Effector CD4-positive, alpha-beta T cell (primary cell): ENCODE measurements at places on chromosomes 4 and X.

DNA sequence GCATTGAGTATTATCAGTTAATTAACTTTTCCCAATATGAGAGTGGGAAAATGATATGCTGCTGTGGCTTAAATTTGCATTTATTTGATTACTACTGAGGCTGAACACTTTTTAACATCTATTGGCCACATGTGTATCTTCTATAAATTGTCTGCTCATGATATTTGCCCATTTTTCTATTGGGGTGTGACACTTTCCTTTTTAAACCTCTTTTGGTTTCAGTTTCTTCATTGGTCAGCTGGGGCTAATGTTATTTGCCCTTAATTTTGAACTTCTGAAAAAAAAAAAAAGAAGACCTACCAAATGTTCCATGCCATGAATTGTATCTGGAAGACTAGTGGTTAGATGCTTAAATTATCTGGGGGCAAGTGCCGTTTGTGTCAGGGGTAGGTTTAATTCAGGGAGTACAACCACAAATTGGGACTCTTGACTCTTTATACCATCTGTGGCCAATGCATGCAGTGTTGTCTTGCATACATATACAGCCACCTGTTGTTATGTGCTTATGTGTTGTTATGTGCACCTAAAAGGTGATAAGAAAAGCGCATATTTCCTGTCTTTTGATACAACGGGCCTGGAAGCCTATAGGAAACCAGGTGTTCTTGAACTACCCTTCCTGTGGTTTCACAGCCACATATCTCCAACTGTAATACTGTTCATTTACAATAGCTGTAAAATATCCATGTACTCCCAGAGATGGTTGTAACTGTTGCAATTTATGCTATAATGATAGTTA, 49.0 kb downstream of the SH2D1A start:
- no peak for DNase-seq

DNA sequence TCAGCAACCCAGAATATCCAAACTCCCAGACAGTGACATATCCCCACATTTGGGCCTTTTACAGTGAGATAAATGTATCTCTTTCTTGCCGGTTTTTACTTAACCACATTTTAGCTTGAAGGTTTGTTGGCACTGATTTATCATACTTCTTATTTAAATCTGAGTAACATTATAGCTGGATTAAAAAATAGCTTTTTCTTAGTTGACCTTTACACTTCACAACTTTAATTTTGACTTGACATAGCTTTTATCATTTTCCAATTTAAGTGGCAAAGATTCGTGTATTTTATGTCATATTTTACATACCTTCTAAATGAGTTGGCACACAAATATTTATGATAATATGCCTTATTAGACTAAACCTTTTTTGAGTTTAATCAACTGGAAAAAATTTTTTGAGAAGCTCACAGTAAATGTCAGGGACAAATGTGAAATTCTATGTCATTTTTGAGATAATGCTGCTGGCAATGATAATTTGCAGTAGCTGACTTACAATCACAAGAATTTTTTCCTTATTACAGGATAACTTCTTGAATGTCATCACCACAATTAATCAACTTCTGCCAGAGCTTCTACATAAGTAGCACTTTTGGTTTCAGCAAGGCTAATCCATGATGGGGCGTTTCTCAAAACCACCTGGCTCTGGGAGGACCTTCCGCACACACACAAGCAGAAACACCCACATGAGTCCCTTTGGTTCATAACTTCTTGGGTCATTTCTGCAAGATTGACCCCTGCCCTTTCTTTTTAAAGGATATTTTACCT, 80.3 kb downstream of the SYTL5 start:
- no peak for DNase-seq

DNA sequence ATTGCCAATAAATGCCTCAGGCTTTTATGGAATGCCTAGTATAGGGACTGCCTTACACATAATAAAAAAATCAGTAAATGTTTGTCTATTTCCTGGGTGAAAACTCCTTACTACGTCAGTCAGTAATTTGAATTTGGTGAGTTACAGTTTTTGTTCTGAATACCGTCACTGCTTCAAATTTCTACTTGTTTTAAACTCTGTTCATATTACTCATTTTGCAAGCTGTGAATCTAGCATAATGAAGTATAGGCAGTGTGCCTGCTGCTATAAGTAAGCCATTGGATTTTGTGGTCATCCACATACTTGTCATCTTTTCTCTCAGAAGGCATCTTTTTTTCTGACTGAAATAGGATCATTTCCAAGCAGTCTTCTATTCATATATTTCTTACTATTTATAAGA, 43.1 kb downstream of the SYNPO2 start:
- DNase-seq: no peak

GRCh38 chr4:152991398-152991797, 55.3 kb downstream of the FHDC1 start:
- no peak for DNase-seq

DNA sequence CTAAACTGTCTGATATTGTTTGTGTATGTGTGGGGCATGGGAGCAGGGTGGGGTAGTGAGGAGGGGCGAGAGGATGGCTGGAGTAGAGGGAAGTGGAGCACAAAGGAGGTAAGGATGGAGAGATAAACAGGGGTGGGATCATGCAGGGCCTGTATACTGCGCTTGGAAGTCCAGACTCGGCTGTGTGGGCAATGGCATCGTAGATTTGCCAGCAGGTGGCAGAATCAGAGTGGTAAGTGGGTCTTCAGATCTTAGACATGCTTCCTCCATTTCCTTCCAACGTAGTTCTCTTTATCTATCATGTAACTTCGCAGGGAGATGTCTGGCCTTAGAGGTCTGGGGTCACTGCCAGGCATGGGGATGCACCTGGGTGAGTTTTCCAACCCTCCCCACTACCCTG, 155.5 kb downstream of the PDGFRA start:
- no peak for DNase-seq

DNA sequence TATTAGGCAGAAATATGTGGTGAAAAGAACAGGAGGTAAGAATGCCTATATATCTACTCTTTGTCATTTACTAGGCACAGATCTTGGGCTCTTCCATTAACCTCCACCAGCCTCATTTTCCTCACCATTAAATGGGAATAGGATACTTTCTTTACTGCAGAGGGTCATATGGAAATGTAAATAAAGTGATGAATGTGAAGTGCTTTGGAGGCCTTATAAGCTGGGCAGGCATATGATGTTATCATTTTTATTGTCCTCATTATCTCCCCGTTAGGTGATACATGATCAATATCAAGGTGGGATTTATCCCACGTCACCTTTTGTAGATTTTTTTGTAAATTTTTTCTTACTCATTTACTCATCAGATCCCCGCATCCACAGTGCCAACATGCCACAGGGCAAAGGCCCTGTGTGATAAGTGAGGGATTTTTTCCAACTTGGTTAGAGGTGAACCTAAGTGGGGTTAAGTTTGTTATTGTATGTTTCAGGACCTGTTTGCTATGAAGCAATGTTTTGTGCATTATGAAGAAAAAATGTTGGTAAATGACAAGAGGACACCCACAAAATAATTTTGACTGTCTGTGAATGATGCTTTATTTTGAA, 107.8 kb downstream of the SLC4A4 start:
- DNase-seq: no peak

DNA sequence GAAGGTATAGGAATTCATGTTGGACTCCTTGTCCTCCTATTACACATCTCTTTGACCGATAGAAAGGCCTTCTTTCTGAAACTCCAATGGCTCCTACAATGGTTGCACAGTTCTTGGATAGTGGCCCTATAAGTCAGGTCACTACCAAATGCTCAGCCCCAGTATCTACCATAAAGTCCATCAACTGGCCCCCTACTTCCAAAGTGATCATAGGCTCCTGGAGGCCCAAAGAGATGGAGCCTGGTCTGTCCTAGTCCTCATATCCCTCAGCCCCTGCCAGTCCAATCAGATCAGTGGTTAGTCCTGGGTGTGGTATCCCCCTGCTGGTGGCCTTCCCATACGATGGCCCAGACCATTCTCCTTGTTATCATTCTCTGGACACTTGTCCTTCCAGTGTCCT, 30.3 kb downstream of the SULT1E1 start:
- no peak for DNase-seq

DNA sequence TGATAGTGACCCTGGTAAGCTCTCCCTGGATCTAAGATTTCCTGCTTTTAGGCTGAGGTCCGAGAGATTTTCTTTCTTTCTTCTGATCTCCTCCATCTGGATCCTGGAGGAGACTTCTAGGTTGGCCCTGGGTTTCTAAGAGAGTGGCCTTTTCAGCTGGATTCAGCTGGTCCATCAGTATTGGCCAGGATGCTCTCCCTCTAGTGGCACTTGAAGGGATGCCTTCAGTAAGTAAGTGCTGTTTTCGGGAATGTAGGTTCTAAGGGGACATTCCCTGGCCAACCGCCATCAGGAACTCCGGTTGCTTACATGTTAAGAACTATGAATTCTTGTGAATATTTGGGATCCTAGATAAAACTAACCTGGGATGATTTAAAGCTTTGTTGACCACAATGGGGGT, 56.9 kb downstream of the SERTM2 start:
- no peak for DNase-seq

DNA sequence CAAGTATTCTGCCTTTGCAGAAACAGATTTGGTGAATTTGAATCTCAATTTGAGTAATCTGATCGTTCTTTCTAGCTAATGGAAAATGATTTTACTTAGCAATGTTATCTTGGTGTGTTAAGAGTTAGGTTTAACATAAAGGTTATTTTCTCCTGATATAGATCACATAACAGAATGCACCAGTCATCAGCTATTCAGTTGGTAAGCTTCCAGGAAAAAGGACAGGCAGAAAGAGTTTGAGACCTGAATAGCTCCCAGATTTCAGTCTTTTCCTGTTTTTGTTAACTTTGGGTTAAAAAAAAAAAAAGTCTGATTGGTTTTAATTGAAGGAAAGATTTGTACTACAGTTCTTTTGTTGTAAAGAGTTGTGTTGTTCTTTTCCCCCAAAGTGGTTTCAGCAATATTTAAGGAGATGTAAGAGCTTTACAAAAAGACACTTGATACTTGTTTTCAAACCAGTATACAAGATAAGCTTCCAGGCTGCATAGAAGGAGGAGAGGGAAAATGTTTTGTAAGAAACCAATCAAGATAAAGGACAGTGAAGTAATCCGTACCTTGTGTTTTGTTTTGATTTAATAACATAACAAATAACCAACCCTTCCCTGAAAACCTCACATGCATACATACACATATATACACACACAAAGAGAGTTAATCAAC, 15.3 kb downstream of the PLP1 start:
- no peak for DNase-seq

DNA sequence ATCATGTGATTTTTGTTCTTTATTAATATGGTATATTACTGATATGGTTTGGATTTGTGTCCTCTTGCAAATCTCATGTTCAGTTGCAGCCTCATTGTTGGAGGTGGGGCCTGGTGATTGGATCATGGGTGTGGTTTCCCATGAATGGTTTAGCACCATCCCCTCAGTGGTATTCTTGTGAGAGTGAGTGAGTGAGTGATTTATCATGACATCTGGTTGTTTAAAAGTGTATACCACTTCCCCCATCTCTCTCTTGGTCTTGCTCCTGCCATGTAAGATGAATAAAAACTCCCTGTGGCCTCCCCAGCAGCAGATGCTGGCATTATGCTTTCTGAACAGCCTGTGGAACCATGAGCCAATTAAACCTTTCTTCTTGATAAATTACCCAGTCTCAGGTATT, 111.5 kb downstream of the TAB3 start:
- no peak for DNase-seq

DNA sequence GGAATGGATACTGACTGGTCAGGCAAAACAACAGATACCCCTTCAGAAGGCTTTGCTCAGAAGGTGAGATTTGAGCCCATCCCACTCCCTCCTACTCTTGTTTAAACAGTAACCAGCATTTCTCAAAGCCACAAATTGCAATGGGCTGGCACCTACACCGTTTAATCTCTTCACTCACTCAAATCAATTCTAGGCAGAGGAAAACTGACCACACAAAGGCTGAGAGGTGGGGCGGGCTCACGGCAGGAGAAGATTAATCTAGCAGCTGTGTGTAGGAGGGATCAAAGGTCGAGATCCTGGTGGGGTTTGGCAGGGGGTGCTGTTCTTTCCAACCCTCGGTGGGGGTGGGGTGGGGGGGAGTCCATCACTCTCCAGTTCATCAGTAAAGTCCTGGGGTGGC, 622.4 kb downstream of the BCOR start:
- no peak for DNase-seq

GRCh38 chrX:97308171-97308570, 424.5 kb downstream of the RPA4 start:
- DNase-seq: no peak

- no peak for DNase-seq
Observed at GRCh38 chrX:106436691-106437090, 175.1 kb upstream of the RADX start.

DNA sequence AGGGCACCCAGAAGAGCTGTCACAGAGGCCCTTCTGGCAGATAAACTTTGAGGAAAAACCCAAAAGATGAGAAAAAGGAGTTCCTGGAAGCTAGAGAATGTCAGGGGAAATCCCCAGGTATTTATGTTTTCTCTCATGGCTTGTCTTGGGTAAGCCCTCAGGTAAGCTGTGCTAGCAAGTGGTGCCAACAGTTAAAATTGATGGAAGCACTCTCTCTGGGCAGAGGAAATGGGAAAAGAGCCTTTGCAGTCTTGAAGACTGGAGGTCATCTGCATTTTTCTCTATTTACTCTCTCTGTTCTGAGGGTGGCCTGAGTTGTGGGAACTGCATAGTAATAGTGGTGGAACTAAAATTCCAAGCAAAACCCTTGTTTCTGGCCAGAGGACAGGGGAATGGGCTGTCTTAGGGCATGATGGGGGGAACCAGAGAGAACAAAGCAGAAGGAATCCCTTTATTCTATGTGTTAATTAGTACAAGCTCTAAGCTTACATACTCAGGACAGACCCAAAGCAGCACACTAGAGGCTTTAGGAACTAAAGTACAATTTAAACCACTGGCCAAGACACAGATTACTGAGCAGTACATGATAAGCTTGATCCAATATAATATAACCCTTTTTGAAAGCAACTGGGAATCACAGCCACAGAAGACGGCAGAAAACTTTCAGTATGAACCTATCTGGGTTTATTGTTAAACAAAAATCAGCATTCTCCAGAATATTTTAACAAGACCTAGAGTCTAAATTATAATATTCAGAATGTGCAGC, 53.3 kb upstream of the SLC10A4 start:
- no peak for DNase-seq

DNA sequence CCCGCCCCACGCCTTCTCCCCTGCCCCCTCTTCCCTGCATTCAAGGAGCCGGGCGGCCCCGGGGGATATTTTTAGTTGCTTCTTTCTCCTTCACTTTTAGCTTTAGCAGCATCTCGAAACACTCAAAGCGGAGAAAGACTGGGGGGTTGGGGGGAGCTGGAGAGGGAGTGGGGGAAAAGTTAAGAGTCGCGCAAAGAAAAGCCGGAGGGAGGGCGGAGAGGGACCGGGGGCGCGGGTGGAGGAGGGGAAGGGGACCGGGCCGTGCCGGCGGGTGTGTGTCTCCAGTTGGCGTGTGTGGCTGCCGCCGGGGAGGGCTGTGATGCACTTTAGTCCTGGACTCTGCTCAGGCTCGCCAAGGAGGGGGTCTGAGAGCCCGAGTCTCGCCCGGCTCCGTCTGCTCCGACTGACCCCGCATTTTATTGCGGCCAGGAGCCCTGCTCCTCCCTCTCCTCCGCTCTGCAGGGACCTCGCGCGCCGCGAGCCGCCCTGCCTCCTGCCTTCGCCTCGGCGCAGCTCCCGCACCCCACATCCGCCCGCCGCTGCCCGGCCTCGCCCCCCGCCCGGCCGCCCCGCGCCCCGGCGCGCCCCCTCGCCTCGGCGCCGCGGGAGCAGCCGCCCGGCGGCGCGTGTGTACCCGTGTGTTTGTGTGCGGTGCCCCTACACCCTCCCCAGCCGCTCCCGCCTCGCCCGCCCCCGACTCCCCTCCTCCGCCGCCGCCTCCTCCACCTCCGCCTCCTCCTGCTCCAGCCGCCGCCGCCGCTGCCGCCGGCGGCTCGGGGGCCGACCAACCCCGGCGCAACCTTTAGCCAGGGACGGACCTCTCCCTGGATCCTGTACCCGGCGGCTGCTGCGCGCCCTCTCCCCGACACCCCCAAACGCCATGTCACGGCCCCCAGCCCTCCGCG, 1.4 kb downstream of the ZNF827 start:
- peak; percentile 22 for DNase-seq
